ENCODE measurements at places on chromosomes 3 and 15.

DNA sequence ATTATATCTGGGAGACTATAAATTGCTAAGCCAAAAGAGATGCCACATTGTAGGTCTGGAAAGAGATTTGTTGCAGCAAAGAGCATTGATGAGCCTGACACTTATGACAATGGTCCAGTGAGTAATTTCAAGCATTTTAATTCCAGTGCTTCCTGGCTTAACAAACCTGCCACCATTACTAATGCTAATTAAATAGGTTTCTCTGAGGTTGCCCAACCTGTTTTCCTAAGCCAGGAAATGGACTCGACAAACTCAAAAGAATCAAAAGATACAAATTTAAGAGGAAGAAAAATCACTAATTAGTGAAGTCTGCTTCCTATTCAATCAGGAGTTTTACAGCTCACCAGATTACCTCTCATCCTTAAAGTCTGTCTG lies 36.7 kb upstream of the CTDSPL start:
- DNase-seq = no peak

DNA sequence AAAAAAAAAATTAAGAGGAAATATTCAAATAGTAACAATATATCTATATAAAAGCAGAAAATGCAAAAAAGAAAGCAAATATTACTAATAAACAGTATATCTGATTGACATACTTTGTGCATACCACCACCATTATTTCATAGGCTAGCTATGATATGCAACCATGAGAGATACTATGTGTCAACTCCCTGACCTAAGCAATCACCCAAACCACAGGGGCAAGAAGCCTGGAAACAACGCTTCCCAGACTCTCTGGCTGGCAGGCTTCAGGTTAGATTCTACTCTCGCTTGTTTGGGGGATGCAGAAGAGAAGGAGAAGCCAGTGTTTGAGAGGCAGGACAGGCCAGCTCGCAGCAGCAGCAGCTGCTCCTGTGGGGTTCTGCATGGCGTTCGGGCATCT lies 169.3 kb upstream of the TPM1 start:
- DNase-seq = no peak

- no peak for DNase-seq
These were observed 183.5 kb upstream of the C2CD4B start for GRCh38 chr15:62348623-62349022.

DNA sequence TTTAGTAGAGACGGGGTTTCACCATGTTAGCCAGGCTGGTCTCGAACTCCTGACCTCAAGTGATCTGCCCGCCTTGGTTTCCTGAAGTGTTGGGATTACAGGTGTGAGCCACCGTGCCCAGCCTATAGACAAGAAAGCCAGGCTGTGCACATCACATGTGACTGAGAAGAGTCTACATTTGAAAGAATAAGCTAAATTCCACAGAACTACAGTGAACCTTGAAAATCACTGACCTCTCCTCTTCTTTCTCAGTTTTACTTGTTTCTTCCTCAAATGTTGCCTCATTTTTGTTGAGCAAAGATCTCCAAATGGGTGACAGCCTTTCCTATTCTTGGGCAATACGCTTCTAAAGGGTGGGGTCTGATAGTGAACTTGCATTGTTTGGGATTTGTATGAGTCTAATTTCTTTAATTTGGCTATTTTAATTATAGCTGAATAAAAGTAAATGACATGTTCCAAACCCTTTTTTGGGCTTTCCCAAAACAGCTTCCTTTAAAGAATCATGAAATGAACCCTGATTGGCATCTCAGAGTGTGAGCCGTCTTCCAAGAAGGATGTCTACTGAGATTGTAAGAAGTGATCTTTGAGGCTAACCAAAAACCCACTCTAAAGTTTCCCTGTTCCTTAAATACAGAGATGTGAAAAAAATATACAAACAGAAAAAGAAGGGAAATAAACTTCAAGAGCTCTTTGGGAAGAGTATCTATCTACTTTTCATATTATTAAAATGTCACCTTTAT lies 21.6 kb upstream of the SPTBN5 start:
- DNase-seq = no peak

GRCh38 chr3:28980631-28981030 lies 300.2 kb upstream of the RBMS3 start:
- DNase-seq = no peak

GRCh38 chr3:131036986-131037385 lies 10.3 kb downstream of the NEK11 start:
- no peak for DNase-seq

- no peak for DNase-seq
These were observed 7.7 kb downstream of the PLSCR1 start for GRCh38 chr3:146536681-146537080.

GRCh38 chr3:13081603-13082360 lies 8.6 kb upstream of the IQSEC1 start:
- no peak for DNase-seq

DNA sequence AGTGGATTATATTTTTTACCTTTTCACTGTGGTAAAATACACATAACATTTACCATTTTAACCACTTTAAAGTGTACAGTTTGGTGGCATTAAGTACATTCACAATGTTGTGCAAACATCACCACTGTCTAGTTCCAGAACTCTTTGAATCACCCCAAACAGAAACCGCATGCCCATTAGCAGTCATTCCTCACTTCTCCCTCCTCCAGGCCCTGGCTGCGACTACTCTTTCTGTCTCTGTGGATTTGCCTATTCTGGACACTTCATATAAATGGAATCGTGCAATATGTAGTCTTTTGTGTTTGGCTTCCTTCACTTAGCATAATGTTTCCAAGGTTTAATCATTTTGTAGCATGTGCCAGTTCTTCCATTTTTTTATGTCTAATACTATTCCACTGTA lies 409.8 kb downstream of the NTRK3 start:
- no peak for DNase-seq

GRCh38 chr3:23701716-23702597 lies 103.8 kb upstream of the UBE2E1 start:
- DNase-seq = no peak

GRCh38 chr3:163812006-163812405 lies 1266.3 kb downstream of the SI start:
- DNase-seq = no peak

- DNase-seq = no peak
These were observed 70.7 kb downstream of the CD200R1L start for GRCh38 chr3:112776000-112776399.

DNA sequence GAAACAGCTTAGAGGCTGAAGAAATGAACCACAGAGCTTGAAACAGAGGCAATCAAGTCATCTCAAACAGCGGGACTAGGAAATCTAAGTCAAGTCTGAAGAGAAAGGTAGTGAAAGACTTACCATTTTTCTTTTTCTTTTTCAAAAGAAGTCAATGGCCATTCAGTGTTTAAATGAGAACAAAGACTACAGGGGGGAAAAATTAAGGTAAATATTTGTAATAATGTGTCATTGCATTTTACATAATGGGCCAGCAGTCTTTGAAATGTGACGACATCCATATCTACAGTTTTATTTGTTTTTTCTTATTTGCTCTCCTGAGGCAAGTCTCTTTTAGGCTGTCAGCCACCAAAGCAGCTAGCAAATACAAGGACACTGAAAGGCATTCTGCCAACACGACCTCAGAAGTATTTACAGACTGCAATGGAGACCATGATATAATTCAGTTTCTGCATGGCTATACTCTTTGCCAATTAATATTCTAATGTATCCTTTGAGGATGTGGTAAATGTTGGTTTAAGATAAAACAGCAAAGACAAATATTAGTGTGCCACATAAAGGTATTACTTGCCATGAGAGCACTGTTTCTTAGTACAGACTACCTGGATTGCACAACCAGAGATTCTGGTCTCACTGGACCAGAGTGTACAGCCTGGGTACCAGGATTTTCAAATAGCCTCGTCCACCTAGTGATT lies 307.0 kb upstream of the THBS1 start:
- DNase-seq = no peak

- DNase-seq = no peak
These were observed 31.6 kb downstream of the MESD start for GRCh38 chr15:80957976-80958375.

DNA sequence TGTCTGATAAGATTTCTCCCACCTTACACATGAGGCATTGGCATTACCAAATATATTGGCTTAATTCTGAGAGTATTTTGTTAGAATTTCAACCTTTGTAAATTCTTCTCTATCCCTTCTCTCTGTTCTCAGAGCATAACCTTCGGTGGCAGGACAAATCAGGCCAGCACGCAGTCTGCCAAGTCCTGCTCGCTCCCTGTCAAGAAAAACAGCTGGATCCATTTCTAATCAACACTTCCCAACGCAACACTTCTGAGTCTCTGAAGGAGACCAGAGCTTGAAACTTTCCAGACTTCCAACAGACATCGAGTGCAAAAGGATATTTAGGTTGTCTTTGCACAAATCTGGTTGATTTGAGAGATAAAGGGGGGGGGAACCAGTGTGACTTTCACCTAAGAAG lies 125.7 kb downstream of the SV2B start:
- no peak for DNase-seq

DNA sequence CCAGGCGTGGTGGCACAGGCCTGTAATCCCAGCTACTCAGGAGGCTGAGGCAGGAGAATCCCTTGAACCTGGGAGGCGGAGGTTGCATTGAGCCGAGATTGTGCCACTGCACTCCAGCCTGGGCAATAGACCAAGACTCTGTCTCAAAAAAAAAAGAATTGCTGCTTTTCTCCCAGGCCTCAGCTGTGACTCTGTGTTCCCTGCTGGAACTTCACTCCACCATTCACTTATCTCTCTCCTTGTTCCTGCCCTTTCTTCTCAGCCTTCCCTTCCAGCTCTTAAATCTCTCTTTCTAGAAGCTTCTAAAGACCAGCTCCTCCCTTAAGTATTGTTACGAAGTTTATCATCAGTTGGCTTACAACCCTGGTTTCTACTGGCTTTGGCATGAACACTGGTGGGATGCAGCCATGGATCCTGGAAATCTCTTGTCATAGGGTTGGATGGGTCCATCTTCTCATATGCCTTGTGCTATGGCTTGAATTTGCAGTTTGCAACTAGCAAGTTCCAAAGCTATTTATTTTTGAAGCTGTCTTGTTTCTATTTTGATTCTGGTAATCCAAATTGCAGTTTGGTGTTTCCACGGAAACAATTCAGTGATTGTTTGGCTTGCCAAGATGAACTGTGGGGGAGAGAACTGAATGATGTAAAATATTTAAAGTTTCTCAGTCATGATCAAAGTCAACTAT lies 10.5 kb downstream of the C3orf62 start:
- no peak for DNase-seq

GRCh38 chr3:153599685-153600084 lies 437.7 kb downstream of the RAP2B start:
- DNase-seq = no peak

GRCh38 chr15:68227643-68228142 lies 1.8 kb downstream of the CLN6 start:
- no peak for DNase-seq

DNA sequence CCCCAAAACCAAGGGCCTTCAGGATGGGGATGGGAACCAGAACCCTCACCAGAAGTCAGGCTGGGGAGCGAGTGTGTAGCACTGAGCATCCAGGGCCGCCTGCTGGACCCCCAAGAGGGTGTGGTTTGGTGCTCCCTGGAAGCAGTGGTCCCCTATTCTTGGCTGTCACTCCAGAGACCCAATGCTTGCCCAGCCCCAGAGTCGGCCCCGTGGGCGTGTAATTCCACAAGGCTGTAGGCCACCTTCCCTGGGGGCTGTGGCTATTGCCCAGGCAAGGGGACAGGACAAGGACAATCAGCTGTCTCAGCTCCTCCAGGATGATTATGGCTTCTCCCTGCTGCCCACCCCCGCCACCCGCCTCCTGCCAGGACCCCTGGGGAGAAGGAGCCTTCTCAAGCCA lies 14.5 kb downstream of the IGDCC3 start:
- DNase-seq = no peak

DNA sequence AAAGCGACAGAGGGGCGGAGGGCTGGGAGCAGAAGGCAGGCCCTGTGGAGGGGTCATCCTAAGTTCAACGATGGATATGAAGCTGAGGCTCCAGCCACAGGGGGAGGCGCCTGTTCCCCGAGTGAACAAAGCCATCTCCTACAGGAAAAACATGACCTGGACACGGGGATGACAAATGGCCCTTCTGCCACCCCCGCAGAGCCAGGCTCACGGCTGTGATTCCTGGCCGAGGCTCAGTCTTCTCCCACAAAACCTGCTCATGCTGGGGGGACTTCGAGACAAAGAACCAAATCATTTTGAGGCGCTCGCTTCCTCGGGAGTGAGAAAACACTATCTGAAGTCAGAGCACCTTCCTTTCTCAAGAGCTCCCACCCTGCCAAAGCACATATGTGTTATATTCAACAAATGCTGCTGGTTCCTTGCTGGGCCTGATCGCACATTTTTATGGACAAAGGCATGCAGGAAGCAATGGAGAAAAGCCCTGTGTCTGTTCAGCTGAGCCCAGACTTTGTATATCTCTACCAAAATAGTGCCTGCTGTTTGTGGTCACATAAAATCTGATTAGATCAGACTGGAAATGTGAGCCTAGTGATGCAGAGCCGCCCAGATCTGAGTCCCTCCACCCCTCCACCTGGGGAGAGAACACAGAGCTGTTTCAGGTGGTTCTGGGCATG lies 5.6 kb downstream of the RBP1 start:
- no peak for DNase-seq

DNA sequence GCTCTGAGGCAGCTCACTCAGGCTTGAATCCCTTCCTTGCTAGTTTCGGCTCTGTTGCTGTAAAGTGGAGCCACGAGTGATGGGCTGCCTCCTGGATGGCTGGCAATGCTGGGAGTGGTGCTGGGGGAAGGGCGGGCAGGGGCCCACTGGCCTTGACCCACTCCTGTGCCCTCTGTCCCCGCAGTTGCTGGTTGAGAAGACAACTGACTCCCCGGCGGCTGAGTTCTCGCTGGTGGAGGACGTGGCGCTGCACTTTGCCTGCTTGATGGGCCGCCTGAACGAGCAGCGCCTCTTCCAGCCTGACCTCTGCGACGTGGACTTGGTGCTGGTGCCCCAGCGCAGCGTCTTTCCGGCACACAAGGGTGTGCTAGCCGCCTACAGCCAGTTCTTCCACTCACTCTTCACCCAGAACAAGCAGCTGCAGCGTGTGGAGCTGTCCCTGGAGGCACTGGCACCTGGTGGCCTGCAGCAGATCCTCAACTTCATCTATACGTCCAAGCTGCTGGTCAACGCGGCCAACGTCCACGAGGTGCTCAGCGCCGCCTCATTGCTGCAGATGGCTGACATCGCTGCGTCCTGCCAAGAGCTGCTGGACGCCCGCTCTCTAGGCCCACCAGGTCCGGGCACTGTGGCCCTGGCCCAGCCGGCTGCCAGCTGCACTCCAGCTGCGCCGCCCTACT lies 4.7 kb downstream of the ZBTB47 start:
- DNase-seq = no peak

DNA sequence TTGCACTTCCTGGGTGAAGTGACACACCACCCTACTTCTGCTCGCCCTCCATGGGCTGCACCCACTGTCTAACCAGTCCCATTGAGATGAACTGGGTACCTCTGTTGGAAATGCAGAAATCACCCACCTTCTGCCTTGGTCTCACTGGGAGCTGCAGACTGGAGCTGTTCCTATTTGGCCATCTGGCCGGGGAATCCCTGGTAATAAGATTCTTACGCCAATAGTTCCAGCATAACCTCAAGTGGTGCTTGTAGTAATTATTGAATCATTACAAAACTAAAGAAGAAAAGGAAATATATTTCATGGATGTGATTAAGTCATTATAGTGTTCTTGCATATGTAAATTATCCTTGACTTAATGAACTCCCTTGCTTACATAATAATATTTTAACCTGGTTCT lies 841.9 kb downstream of the CADM2 start:
- DNase-seq = no peak
